Thymus (tissue), 14 donors: ENCODE measurements at places on chromosomes 7 and 10. TPM values are rescaled to one million over a fixed set of nuclear protein-coding genes. Genes with fewer than 3 reads are reported as not detected.

- no peak for DNase-seq
These were observed 60.2 kb downstream of the TFPI2 start for GRCh38 chr7:93830141-93830925.

DNA sequence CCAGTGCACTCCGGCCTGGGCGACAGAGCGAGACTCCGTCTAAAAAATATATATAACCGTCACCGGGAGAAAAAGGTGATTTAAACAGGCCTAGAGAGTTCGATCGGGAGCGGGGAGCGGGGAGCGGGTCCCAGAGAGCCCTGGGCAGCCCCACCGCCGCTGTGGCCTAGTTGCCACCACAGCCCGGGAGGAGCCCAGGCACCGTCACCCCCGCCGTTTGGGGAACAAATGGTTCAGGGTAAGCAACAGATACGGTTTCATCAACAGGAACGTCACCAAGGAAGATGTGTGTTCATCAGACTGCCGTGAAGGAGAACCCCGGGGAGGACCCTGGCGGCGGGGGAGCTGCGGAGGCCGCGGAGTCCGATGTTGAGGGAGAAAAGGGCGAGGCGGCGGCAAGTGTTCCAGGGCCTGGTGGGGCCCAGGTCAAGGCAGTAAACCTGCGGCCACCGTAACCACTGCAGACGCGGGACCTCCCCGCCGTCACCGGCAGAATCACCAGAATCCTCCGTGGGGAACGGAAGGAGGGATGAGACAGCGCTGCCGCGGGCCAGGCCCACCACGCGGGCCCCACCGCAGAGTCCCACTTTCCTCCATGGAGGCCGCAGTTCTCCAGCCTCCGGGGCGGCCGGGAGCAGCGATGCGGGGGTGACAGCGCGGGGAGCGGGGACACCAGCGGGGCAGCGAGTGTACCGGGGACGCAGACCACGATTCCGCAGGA lies 103.4 kb downstream of the GALNT11 start:
- no peak for DNase-seq

DNA sequence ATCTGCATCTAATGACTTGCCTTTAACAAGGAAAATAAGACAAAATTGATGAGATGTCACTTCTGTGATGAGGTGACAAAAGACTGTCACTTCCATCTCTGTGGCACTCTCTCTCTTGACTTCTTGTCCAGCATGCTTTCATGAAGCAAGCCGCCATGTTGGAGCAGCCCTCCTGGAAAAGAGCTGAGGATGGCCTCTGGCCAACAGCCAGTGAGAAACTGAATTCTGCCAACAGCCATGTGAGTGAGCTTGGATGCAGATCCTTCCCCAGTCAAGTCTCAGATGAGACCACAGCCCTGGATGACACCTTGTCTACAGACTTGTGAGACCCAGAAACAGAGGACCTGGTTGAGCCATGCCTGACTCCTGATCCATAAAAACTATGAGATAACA lies 412.6 kb upstream of the SHH start:
- no peak for DNase-seq

- no peak for DNase-seq
These were observed 359.7 kb downstream of the CRPPA start for GRCh38 chr7:16061630-16062029.

Gene OR6B1
- not detected for polyA plus RNA-seq
